ENCODE measurements at places on chromosomes 7 and 10.

DNA sequence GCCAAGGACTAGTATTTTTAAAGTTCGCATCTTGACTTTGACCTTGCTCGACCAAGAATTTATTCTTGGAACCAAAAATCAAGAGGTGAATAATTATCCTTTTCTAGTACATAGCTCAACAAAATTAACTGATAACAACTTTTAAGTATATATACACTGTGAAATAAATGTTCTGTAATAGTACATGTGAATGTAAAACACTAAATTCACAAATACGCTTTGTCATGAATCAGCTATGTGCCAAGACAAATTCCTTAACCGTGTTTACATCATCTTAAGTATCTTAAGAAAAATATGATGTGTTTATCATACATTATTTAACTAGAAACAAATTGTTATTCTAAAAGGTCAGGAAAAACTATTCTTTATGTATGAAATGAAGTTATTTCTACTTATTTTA lies 83.3 kb downstream of the CUL2 start:
- DNase-seq, result no peak

DNA sequence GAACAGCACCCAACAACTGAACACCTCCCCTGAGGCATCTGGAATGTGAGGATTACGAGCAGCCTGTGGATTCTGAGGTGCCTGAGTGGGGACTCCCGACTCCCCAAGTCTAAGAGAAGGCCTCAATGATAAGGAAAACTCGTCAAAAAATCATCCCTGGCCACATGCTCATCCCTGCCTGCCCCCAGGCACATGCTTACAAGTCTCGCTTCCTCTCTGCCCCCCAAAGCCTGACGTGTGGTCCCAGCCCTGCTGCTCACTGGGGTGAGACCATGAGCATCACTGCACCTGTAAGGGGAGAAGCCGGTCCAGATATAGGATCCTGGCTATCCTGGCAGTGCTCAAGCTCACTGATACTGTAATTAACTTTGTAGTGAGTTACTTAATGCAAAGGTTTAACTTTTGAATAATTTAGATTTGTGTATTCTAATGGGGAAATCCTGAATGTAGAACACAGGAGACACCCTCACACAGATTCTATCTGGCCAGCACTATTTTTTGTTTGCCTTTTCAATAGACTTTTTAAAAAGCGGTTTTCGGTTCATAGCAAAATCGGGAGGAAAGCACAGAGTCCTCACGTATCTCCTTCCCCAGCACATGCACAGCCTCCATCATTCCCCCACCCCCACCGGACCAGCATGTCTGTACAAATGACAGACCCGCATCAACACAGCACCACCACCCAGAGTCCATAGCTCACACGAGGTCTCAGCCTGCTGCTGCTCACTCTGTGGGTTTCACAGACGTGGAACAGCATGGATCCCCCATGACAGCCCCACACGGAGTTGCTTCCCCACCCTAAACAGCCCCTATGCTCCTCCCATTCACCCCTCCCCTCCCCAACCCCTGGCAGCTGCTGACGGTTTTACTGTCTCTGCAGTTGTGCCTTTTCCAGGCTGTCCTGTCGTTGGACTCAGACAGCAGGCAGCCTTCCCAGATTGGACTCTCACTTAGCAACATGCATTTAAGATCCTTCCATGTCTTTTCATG lies 167.9 kb downstream of the DIP2C start:
- DNase-seq, result no peak

DNA sequence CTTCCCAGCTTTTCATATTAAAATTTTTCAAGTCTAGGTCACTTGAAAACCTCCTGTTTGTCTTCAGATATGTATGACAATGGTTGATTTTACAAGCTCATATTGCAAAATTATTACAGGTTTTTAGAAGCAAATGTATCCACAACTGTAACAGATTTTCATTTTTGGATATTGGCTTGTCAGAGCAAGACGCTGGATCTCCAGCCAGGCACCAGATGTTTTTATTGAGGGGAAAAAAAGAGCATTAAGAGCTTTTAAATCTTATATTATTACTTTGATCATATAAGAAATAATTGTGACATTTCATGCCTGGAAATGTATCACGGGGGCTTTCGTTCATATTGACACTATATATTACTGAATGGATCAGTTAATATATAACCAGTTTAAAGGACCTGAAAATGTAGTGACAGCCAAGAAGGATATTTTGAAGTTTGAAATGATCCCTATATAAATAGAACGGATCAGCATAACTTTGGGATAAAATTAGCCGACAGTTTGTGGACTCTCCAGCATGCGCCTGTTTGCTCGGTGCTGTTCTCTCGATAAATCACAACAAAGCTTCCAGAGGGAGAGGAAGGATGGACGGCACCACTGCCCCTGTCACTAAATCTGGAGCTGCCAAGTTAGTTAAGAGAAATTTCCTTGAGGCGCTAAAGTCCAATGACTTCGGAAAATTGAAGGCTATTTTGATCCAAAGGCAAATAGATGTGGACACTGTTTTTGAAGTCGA lies at the start of gene ASB4:
Gene ASB4, plus strand, starts transcription at position 553 of the 733 bp plus-strand sequence. Its CDS starts 29 bp downstream, at position 582.
- no peak for DNase-seq

- peak; percentile 20 for DNase-seq
Measured at GRCh38 chr10:43078986-43079273, 2.1 kb downstream of the RET start.

- no peak for DNase-seq
Measured at GRCh38 chr7:148044173-148044572, 546.4 kb upstream of the C7orf33 start.

DNA sequence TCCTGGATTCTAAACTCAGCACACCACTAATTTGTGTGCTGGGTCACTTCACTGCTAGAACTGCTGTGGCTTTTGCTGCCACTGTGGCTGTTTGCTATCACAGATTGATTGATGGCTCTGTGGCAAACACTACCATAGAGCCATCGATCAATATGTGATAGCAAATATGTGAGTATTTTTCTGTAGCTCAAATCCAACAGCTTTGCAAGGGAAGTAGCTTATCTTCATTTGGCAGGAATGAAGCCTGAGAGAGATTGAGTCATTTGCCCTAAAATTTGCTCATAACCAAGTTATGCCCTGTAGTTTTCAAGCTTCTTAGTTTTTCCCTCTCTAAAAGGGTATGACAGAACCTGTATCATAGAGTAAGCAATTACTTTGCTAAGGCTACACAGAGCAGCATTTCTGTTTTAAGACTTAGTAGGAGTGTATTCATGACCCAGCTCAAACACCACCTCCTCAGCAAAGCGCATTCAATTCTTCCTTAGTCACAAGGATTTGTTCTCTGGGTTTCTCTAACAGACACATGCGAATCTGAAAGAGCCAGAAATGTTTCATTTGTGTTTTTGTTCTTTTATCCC lies 43.1 kb downstream of the MINPP1 start:
- no peak for DNase-seq

GRCh38 chr10:102581981-102582580 lies 62.2 kb upstream of the TRIM8 start:
- no peak for DNase-seq

DNA sequence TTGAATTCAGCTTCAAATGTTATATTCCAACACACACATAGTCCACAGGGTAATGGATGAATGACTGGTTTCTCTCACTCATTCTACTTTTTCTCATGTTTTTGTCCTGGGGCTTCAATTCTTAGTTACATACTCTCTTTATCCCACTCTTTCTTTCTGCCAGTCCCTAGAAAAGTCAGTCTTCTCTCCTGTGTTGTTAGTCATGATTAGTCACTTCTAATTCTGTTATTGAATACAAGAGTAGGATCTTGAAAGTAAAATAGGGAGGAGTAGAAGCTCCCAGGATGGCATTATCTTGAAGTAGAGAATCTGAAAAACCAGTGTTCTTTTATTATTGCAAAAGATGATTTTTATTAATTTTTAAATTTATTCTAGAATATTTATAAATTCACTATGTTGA lies 45.5 kb upstream of the CALCR start:
- no peak for DNase-seq

DNA sequence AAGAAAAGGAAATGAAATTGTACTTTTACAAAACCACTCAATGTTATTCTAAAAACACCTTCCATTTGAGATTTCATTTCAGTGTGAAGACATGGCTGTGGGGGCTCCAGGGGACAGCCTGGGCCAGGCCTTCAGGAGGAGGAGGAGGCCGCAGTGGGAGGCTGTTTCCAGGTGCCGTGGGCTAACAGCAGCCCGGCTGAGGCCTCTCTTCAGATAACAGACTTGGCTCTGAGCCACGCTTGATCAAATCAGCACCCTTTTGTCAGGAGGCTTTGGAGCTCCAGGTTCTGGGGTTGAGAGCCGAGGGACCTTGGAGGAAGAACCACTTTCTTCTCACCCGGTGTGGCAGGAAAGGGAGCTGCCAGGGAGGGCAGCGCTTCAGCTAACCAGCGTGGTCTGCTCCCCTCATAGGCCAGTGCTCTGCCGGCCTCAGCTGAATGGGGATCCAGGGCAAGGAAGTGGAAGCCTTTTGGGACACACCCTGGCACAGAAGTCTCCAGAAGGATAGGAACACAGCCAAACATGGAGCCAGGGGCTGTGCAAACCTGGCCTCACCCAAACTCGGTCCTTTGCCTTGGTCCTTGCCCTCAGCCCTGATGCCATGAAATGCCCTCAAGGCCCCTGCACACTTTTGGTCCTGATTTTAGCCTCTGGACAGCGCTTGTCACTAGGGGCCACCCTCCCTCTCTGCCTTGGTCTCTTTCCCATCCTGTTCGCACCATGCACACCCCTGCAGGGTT lies 23.5 kb upstream of the CHST15 start:
- DNase-seq, result no peak

DNA sequence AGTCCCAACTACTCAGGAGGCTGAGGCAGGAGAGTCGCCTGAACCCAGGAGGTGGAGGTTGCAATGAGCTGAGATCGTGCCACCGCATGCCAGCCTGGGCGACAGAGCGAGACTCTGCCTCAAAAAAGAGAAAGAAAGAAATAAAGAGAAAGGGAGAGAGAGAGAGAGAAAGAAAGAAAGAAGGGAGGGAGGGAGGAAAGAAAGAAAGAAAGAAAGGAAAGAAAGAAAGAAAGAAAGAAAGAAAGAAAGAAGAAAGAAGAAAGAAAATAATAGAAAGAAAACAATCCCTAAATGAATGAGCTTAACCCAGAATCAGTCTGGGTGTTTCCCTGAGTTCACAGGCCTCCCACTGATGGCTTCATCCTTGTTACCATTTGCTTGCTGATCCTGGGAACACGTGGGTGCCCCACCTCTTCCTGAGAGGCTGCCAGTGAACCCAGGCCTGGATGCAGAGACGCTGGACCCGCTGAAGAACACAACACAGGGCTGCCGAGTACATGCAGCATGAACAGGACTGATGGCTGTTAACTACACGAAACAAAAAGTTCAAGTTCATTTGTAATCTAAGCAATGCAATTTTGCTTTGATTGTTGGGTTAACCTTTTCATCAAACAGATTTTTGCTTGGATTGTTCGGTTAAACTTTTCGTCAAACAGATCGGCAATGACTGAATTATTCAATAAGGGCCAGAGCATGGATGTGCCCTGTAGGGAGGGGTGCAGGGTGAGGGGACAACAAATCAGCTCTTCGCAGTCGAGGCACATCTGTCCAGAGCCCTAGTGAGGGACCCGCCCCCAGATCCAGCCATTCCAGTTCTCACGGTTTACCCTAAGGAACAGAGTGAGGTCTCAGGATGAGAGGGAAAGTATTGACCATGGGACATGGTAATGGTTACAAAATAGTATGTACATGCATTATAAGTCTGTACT lies 11.5 kb downstream of the NPFFR1 start:
- no peak for DNase-seq

DNA sequence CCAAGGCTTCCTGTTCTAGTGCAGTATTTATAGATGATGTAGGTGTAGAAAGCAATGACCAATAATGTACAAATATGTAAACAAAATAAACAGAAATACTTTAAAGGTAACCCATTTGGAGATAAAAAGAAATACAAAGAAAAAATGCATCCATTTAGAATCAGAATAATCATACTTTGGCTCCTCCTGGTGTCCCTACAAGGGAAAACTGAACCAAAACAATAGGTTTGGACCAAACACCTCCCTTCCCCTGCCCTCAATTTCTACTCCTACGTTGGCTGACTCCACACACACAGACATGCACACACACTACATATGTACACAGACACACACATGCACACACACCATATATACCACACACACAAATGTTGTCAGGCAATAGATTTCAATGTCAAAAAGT lies 36.0 kb downstream of the C10orf143 start:
- DNase-seq, result no peak

DNA sequence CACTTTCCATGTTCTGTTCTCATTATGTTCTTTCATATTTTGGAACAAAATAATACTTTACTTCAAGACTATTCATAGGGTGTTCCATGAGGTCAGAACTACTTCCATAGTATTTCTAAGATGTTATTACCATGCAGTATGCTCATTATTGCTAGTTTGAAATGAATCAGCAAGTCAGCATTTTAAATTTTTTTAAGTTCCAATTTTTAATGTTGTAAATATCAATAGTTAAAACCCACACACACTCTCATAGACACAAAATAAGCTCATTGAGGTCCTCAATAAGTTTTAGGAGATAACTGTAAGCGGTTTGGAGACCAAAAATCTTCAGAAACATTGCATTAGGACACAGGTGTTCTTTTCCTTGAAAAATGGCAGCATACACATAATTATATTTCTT lies 550.7 kb downstream of the AUTS2 start:
- no peak for DNase-seq

Data from CD8-positive, alpha-beta T cell (primary cell).